GM12865 (cell line): ENCODE measurements at places on chromosomes 7 and 10.

- DNase-seq = no peak
These were observed 473.1 kb upstream of the PODXL start for GRCh38 chr7:132029369-132030085.

GRCh38 chr10:78609976-78610375 lies 458.8 kb upstream of the ZMIZ1 start:
- no peak for DNase-seq

- DNase-seq = no peak
These were observed 58.7 kb downstream of the ZRANB1 start for GRCh38 chr10:125000366-125001312.

DNA sequence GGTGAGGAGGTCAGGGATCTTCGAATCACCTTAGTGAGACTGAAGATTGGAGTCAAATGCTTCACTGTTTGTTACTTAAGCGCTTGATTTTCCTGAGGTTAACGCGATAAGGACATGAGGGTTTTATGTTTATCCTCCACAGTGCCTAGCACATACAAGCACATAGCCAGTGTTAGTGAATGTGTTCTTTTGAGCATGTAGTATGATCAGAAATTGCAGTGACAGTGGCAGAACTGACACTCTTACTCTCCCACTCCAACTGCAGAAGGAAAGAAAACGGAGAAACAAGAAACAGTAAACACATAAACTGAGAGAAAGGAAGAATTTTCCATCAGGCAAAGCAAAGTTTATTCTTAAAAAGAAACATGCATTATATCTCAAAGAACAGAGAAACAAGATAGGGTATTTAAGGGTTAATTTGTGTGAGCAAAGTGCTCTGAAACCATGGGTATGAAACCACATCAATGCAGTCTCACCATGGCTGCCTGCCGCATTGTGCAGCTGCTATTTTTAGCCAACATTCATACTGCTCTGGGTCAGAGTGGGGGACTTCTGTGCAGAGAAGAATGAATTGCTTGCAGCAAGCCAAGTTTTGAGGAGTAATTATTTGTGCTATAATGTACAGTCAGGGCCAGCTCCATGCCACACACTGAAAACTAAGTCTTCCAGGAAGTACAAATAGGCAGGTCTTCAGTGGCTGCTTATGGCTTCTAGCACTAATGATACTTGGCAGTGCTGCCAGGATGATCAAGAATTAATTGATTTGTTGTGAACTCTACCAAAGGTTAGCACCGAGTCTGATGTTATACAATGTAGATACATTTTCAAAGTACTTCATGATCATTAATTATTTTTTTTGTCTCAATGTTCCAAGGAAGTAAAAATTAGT lies 152.0 kb downstream of the MACC1 start:
- peak; percentile 79 for DNase-seq

DNA sequence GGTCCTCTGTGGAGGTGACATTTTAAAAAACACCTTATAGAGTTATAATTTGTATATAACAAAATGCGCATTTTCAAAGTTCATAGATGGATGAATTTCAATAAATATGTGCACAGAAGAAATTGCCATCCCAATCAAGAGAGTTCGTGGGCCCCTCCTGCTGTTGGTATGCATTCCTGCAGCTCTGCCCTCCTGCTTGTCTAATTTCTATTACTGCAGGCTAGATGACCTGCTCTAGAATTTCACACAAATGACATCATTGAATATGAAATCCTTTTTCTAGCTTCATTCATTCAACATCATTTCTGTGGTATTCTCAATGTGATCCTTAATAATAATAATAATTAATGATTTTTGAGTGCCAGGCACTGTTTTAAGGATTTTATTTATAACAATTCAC lies 348.2 kb downstream of the SDK1 start:
- DNase-seq = no peak

DNA sequence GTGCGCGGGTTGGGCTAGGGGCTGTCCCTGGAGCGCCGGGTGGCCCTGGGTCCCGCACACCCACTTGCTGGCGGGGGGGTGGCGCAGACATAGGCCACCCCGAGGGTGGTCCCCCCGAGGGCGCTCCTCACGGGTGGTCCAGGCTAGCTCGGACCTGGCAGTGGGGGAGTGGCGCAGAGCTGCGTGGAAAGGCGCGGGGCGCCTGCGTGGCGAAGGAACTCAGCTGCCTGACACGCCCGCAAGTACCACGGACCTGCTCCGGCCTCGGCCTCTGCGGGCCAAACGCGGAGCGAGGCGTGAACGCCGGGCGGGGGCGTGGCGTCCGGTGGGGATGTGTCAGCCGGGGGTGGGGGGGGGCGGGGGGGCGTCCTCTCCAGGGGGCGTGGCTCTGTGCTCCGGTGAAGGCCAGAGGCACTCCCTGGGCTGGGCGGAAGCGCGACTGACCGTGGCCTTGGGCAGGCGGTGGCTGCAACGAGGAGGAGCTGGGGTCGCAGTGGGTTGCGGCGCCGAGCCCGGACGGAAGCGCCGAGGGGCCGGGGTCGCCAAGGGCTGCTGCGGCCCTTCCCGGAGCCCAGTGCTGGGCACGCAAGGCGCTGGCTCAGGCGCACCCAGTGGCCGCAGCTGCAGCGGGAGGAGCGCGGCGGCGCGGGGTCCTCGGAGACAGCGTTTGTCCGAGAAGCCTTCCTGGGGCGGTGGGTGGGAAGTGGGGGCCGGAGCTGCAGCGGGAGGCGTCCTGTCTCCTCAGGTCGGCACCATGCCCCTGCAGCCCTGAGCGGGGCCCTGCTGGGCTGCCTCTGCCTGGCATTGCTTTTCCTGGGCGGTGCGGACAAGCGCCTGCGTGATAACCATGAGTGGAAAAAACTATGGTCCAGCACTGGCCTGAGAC lies 58.9 kb upstream of the NUPR2 start:
- no peak for DNase-seq

DNA sequence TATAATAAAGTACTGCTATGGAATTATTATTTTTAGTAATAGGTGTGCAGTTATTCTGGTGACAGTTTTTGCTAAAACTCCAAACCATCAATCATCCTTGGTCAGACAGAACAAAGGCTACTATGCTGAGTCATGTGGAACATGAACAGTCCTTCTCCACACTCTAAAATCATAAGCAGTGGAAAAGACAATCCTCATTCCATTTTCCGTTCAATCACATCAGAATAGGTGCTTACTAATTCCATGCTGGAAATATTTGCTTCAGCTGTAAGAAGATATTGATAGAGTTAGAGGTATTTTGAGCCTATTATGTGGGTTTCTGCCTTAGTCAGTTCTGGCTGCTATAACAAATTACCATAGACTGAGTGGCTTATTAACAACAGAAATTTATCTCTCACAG lies 82.9 kb downstream of the FAM13C start:
- DNase-seq = no peak

- DNase-seq = no peak
These were observed 105.5 kb downstream of the DLG5 start for GRCh38 chr10:77821036-77821435.

GRCh38 chr10:130362308-130362761 lies 226.1 kb downstream of the GLRX3 start:
- DNase-seq = no peak

DNA sequence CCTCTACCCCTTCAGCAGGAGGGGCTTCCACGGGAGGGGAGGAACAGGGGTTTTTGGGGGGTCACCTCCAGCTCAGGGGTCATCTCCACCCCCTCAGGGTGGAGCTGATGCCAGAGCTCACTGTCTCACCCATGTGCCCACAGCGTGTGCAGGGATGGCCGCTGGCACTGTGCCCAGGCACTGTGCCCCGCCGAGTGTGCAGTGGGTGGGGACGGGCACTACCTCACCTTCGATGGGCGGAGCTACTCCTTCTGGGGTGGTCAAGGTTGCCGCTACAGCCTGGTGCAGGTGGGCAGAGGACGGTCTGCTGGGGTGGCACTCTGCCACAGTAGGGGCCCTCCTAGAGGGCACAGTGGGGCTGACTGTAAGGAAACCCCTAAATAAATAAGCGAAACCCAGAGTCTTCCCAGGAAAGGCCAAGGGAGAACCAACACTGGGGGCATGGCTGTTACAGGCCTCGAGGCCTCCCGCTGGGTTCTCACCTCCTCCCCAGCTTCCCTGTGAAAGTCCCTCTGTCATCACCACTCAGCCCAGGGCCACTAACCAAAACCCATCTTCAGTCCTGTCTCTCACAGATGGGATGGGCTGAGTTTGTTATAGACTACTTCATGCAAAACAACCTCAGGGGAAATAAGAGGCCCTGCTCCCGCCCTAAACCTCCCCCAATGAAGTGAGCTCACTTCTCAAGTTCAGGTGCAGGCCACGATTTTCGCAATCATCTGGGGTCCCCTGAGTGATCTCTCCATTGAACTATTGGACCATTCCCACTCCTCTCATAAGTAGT lies 7.4 kb upstream of the ZNF467 start:
- peak; percentile 10 for DNase-seq

GRCh38 chr10:97676770-97677581 lies 10.1 kb downstream of the AVPI1 start:
- peak; percentile 66 for DNase-seq

- no peak for DNase-seq
These were observed 171.6 kb upstream of the MKI67 start for GRCh38 chr10:128297709-128298378.

DNA sequence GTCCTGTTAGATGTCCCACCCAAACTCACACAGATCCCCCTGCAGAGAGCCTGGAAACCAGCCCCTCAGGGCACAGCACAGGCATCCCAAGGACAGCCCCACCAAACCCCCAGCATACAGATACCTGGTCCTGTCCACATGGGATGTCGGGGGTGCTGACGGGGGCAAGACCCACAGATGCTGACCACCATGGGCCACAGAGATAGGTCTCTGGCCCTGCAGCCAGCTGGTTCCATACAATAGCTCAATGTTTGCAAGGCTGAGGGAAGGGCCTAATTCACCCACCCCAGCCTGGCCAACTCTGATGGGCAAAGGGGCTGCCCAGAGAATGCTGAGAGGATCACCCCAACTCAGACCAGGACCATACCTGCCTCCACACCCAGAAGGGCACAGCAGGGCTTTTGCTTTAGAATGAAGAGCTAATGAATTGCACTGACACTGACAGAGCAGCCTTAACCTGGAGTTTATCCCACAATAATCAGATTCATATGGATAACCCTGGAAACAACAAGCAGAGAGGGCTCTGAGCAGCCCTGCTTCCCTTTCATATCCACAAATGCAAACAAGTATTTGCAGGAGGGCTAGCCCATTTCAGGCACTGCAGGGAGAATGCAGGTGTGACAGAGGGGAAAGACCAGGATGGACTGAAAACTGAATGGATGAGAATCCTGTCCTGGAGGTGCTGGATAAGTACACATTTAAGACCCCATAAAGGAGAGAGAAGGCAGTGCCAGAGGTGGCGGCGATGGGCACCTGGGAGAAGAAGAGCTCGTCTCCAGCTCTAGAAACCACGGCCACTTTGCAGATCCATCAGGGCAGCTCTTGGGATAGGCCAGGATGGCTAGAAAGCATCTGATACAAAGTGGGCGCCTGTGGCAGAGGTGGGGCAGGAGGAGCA lies 126.7 kb downstream of the TNS3 start:
- DNase-seq = no peak

- no peak for DNase-seq
These were observed 10.4 kb upstream of the CALML3 start for GRCh38 chr10:5514226-5514850.

GRCh38 chr10:101062232-101063049 lies 652 bp downstream of the KAZALD1 start:
- peak; percentile 79 for DNase-seq

DNA sequence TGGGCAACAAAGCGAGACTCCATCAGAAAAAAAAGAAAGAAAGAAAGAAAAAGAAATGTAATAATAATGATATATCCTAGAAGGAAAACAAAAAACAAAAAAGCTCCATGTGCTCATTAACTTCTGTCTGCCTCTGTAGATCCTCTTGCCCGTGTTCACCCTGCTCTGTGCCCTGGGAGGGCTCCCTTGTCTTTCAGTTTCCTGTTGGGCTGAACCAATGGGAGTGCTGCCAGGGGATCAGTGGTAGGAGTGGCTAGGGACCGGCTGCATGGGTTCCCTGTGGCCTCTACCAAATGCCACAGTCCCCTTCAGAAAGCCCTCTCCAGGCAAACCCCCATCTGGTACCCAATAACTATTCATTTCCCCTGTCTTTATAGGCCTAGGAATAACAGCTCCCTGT lies 51.8 kb upstream of the PARD3 start:
- peak; percentile 16 for DNase-seq

GRCh38 chr7:6271694-6272440 lies 557 bp downstream of the CYTH3 start:
- DNase-seq = peak; percentile 20

DNA sequence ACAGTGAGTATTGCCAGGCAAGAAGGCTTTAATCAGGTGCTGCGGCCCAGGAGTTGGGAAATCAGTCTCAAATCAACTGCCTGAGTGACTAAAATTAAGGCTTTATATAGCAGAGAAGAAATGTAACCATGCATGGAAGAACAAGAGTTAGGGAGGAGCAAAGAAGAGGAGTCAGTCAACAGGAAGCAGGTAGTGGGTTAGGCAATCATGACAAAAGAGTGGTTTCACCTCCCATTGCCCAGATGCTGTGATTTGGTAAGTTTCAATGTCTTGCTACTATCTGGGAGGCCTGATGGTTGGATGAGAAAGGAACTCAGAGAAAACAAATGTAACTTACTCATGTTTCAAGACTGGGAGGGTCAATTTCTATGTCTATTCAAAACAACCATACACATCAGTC lies 998.3 kb downstream of the GATA3 start:
- DNase-seq = no peak

GRCh38 chr10:113961182-113962031 lies 82.3 kb upstream of the ADRB1 start:
- DNase-seq = peak; percentile 95

GRCh38 chr10:21048068-21048467 lies 151.0 kb upstream of the NEBL start:
- DNase-seq = no peak

DNA sequence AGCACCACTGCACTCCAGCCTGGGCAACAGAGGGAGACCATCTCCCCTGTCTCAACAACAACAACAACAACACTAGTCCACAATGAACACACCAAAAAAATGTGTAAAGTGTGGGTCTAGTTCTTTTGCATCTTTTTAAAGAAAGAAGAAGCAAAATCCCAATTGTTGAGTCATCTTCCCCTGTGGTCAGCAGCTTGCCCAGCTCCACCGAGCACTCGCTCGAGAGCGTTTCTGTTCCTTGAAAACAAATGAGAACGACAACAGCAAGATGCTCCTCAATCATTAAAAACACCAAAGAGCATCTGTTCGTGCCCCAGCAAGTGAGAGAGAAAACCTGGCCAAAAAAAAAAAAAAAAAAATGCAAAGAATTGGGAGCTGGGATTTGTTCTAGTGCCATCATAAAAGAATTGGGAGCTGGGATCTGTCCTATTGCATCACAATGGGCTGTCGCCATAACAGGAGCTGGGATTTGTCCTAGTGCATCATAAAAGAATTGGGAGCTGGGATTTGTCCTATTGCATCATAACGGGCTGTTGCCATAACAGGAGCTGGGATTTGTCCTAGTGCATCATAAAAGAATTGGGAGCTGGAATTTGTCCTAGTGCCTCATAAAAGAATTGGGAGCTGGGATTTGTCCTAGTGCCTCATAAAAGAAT lies 118.1 kb downstream of the PTPRN2 start:
- no peak for DNase-seq

GRCh38 chr7:51316262-51316665 lies 345 bp downstream of the COBL start:
- DNase-seq = no peak

GRCh38 chr7:129702316-129702715 lies 90.8 kb downstream of the NRF1 start:
- DNase-seq = no peak
